ENCODE measurements at places on chromosomes 4 and X.

GRCh38 chrX:11792461-11793421, 34.7 kb downstream of the MSL3 start:
- DNase-seq = peak; percentile 71

- DNase-seq = no peak
These were observed 30.9 kb downstream of the CD38 start for GRCh38 chr4:15809058-15809457.

GRCh38 chr4:100936661-100937375, 410.5 kb downstream of the PPP3CA start:
- no peak for DNase-seq

GRCh38 chr4:77913348-77913747, 50.7 kb downstream of the MRPL1 start:
- no peak for DNase-seq

GRCh38 chrX:50877310-50877709, 33.2 kb upstream of the BMP15 start:
- no peak for DNase-seq

- DNase-seq = no peak
These were observed 1.3 kb downstream of the ASB12 start for GRCh38 chrX:64229154-64229553.

DNA sequence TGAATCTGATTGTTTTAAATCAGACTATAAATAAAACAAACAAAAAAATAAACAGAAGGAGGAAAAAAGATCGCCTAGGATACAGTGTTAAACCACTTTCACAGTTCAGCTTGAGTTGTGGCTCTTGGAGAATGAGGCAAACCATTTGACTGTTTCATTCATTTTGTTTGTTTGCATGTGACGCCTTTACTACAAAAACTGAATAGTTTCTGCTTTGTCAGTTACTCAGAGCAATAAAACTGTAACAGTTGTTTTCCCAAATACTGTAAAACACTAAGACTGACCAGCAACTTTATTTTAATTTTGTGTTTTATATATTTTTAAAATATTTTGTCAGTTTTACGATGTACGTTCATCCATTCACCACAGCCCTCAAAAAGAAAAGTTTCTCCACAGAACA, 214.5 kb downstream of the FBXW7 start:
- no peak for DNase-seq

GRCh38 chr4:48698029-48698971, 81.8 kb downstream of the FRYL start:
- no peak for DNase-seq

DNA sequence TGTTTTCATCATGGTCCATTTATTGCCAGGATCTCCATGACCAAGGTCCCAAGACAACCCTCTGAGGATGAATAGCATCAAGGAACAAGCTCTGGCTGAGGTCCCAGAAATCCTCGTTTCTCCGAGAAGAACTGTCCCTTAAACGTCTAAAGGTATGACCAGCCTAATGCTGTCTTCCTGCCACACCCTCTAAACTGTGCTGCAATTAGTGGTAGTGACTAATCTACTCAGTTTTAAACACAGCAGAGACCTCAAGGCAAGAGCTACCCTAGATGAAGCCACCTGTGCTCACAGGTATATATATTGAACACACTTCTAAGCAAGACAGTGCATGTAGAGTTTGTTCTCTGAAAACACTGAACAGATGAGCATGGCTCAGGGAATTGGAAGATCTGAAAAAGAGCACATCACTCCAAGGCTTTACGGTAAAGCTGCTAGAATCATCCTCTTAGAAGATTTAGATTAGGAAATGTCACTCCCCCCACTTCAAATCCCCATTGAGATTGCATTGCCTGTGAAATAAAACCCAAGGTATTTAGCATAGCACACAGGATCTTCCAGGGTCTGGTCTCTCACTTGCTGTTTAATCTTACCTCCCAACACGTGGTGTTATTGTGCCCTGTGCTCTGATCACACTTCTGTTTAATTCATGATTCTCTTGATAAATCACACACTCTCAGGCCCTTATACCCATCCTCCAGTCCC, 173.9 kb upstream of the VCX3A start:
- DNase-seq = no peak

- no peak for DNase-seq
These were observed 35.3 kb upstream of the DCX start for GRCh38 chrX:111447298-111447697.

DNA sequence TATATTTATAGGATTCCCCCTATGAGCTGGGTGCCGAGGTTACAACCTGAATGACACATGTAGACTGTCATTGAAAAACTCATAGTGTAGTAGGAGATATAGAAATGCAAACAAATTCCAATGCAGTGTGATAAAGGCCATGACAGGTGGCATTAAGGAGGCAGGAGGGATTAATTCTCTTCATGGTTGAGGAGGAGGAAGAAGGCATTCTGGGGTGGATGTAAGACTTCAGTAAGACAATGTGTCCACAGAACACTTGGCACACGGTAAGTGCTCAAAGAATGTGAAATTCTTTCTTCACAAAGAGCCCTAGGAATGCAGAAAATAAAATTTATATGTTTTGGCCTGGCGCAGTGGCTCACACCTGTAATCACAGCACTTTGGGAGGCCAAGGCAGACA, 136.5 kb downstream of the RBM47 start:
- no peak for DNase-seq

DNA sequence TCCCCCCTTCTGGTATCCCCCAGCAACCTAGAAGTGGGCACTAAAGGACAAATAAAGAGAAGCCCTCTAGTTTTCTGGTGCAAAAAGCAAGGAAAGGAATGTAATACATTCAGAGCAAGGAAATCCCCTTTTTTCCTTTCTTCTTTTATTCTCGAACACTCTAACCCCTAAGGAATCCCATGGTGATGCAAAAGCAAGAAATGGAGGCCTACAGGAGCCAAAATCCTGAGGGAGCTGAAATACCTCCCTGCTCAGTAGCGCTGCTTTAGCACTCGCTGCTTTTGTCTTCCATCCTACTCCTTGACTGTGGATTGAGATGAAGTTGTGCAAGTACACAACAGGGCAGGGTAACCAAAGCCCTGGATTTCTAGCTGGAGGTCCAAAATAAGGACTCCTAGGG, 251.0 kb downstream of the PRDM5 start:
- no peak for DNase-seq

DNA sequence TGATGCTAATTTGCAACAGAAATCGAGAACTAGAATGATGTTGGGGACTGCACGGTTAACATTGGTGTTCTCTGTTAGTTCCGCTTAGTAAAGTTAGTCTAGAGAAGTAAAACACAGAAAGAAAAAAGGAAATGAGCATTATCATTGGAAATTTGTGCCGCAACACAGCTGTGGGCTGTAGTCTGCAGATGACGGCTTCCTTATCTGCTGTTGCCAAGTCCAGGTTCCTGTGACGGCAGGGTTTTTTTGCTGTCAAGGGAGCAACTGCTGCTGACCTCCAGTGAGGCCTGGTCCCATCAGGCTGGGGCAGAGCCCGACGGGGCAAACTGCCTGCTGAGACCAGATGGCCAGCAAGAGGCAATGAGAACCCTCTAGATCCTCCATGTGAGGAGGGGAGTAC, 38.9 kb upstream of the PHEX start:
- no peak for DNase-seq

DNA sequence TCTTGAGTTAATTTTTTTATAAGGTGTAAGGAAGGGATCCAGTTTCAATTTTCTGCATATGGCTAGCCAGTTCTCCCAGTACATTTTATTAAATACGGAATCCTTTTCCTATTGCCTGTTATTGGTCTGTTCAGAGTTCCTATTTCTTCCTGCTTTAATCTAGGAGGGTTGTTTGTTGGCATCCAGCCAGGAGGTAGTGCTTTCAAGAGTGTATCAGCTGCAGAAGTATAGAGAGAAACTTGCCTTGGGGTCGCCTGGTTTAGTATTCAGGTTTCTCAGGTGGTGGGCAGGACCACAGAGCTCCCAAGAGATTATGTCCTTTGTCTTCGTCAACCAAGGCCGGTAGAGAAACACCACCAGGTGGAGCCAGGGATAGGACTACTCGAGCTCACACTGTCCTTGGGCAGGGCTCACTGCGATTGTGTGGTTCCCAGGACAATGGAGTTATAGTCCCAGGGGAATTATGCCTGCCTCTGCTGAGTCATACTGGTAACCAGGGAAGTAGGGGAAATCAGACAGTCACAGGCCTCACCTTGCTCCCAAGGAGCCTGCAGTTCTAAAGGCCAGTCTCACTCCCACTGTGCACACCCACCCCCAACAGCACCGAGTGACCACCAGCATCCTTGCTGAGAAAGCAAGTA, 168.1 kb downstream of the VSIG4 start:
- DNase-seq = no peak

DNA sequence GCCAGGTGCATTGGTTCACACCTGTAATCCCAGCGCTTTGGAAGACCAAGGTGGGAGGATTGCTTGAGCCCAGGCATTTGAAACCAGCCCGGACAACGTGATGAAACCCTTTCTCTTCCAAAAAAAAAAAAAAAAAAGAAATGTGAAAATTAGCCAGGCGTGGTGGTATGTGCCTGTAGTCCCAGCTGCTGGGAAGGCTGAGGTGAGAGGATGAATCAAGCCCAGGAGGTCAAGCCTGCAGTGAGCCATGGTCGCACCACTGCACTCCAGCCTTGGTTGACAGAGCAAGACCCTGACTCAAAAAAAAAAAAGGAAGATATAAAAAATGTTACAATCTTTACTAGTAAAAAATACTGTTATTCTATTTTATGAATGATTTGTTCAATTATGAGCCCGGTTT, 5.9 kb downstream of the FAM199X start:
- no peak for DNase-seq

- no peak for DNase-seq
These were observed 44.4 kb upstream of the TMSB15B start for GRCh38 chrX:103918050-103918449.

DNA sequence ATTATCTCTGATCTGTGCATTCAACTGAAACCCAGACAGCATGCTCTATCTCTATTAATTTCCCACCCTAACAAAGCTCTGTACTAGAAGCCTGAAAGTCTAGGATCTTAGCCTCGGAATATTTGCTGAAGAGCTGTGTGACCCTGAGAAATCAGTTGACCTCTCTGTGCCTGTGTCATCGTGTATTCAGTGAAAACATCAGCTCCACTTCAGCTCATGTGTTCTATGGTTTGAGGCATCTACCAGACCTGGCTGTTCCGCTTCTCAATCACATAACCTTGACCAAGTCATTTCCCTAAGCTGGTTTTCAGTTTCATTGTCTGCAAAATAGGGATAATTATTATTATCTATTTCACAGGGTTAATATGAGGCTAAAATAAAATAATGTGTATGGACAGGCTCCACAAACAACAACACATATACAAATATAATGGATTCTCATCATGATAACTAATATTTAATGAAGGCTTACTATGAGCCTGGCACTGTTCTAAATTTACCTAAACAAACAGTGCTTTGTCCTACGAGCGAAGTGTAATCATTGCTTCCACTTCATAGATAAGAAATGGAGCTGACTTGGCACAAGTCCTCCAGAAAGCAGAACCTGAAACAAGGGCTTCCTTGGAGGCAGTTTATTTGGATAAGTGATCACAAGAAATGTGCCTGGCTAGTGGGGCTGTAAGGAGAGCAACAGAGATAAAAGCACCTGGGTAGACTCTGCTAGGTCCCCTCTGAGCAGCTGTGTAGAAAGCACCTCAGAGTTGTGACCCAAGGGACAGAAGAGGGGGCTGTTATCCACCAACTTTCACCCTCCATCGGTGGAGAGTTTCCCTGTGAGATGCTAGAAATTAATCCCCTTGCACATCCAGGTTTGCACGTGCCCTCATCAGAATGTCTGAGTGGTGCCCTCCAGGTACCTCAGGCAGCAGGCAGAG, 356.9 kb downstream of the RAB28 start:
- peak; percentile 56 for DNase-seq

DNA sequence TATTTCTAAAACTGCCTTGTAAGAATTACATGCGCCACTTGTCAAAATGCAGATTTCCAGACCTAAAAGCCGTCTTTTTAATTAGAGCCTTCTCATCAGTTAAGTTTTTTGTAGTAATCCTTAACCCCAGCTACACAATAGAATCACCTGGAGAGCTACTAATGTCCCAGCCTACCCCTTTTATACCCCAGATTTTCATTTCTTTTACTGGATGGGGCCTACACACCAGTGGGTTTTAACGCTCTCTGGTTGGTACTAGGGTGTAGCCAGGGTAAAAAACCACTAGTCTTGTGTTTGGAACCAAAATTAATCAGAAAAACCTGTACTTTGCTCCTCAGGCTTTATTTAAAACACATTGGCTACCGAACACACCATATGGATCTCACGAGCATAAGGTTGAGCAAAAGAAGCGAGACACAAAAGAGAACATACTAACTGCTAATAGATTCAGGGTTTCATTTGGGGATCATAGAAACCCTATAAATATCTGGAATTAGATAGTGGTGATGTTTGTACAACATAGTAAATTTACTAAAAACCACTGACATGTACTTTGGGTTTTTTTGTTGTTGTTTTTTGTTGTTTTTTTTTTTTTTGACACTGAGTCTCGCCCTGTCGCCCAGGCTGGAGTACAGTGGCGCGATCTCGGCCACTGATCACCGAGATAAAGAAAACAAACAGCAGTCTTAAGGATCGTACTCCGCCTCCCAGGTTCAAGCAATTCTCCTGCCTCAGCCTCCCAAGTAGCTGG, 30.6 kb downstream of the BBS12 start:
- DNase-seq = no peak

DNA sequence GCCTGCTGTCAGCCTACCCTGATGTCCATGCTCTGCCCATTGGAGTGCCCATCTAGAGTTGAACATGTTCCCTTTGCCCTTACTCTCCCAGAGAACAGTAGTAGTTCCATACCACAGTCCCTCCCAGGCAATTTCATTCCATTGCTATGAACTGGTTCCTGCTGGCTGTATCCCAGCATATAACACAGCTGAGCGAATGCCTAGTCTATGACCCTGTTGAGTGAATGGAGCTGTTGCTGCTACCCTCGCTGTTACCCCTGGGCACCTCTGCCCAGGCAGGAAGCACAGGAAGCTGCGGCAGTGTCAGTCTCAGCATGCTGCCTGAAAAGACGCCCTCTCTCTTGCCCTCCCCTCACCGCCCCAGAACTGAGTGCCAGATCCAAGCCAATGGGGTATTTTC, 73.3 kb downstream of the SOX3 start:
- no peak for DNase-seq

DNA sequence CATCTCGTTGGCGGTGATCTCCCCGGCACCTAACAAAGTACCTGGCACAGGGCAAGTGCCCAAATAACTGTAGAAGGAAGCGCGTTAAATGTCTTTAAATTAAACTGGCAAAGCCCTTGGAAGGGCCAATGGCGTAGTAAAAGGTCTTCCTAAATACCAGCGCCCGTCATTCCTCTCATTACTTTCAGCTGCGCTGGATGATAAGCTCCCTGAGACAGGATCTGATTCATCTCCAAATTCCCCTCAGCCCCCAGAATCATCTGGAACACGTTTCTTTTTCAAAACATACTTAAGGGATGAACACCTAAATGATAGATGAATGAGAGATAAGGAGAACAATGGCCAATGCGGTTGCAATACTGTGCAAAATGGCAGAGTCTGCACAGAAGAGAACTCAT, 95.1 kb downstream of the AFAP1 start:
- no peak for DNase-seq

Data from LNCaP clone FGC (cell line).